Stimulated activated CD4-positive, alpha-beta T cell treated with anti-CD3 and anti-CD28 coated beads, Interleukin-12 subunit alpha, Interleukin-12 subunit beta, amount 100 ng/mL, for 24 hours (primary cell): ENCODE measurements at places on chromosomes 5 and 9.

DNA sequence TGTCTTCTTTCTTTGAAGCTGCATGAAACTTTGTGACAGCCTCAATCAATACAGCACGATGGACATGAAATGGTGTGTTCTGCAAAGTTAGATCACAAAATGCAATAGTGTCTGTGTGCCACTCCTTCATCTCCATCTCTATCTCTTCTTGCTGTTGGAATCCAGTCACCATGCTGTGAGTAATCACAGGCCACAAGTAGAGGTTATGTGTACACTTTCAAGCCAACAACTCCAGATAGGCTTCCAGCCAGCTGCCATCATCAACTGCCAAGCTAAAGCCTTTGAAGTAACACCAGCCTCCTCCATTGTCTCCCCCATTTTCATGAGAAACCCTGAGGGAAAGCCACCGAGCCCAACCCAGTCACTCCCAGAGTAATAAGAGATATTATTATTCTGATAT, 360.6 kb downstream of the PTPRD start:
- DNase-seq: no peak

GRCh38 chr5:68683632-68684036, 410.2 kb upstream of the SLC30A5 start:
- DNase-seq: no peak

GRCh38 chr9:15389173-15389572, 33.5 kb upstream of the SNAPC3 start:
- DNase-seq: no peak

GRCh38 chr9:112168197-112168596, 6.9 kb downstream of the SUSD1 start:
- no peak for DNase-seq

DNA sequence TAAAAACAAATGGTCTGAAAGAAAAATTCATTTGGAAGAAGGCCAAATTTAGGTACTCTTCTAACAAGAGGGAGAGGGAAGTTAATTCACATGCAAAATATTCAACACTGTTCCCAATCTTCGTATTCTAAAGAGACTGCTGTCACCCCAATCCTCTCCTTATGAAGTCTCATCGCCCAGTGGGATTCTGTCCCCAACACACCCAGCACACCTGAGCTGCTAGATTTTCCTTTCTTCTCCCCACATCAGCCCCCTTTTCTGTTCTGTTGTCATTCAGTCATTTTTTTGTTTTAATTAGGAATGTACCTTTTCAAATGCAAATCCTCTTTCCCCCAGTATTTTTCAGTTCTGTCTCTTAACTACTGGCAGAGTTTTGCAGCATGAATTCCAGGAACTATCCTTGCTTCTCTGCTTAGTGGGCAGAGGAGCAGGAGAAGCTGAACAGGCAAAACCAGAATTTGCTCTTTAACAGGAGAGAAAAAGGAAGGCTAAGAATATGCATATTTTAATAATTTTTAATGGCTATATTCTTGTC, 366.9 kb downstream of the MAN2A1 start:
- no peak for DNase-seq

- no peak for DNase-seq
Measured at GRCh38 chr5:62287237-62287636, 18.8 kb upstream of the KIF2A start.

GRCh38 chr5:169650701-169651331, 13.7 kb downstream of the DOCK2 start:
- no peak for DNase-seq

DNA sequence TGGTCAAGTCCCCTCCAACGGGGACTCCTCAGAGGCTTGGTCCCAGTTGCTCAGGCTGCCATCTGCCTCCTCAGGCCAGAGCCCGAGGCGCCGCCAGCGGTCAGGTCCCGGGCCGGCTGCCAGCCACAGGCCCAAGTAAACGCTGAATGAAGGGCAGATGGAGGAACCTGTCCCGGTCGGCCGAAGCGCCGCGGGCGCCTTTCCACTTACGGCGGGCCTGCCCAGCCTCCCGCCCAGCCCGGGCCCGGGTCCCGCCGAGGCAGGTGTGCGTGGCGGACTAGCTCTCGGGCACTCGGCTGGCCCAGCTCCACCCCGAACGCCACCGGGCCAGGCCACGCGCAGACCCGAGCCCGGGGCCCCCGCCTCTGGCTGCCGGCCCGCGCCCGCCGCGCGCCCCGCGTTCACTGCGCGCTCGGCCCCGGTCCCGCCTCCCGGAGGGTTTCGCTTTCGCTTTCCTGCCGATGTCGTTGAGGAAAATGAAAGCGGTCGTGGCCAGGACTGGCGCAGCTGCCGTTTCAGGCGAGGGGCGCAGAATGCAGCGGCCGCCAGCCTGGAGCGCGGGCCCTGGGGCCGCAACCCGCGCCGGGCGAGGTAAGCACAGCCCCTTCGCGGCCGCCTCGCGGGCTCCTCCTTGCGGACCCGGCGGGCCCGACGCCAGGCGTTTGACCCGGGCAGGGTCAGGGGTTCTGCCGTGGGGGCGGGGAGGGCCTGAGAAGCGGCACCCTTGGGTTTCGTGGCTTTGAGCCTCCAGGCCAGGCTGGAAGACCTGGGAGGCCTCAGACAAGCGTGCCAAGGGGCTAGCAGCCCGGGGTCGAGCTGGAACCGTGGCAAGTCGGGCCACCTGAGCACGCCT, 41.2 kb downstream of the SLC22A5 start:
- peak; percentile 83 for DNase-seq

DNA sequence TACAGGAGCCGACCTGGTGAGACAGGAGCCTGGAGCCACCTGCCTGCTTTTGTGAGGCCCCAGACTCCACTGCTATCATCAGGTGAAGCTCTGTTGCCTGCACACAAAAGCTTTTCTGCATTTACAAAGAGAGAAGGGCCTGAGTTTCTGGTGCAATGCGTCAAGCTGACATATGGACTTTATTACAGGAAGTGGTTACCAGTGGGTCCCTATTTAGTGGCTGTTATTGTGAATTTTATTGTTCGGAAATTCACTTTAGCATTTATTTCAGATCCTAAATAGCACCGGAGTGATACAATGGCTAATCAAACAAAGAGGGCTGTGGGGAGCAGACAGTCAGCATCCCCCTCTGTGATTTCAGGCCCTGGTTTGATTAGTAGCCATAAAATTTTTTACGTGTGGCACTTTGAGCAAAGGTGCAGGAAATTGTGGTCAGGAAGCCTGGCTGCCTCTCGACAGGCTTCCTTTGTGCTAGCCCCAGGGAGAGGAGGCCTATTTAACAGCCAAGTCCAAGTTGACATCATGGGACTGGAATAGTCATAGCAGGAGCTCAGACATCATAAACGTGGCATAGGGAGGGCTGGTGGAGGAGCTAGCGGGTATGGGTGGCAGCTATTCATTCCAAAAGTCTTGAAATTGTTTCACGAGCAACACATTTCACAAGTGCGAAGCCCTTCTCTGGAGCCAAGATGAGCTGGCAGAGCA, 8.4 kb downstream of the TGFBI start:
- DNase-seq: peak; percentile 4

DNA sequence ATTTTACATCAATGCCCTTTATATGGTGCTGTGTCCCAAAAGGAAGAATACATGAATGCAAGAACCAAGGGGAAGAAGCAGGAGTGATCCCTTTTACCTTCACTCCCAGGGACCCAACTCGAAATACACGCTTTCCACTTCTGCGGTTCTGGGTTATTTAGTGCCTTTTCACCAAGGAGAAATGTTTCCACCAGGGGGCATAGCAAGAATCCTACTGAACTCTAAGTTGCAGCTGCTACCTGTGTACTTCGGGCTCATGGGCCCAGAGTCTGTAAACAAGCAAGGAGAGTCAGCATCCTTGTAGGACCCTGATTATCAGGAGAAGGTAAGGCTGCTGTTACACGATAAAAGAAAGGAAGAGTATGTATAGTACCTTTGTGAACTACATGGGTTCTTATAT, 45.7 kb downstream of the DPYSL3 start:
- DNase-seq: no peak

DNA sequence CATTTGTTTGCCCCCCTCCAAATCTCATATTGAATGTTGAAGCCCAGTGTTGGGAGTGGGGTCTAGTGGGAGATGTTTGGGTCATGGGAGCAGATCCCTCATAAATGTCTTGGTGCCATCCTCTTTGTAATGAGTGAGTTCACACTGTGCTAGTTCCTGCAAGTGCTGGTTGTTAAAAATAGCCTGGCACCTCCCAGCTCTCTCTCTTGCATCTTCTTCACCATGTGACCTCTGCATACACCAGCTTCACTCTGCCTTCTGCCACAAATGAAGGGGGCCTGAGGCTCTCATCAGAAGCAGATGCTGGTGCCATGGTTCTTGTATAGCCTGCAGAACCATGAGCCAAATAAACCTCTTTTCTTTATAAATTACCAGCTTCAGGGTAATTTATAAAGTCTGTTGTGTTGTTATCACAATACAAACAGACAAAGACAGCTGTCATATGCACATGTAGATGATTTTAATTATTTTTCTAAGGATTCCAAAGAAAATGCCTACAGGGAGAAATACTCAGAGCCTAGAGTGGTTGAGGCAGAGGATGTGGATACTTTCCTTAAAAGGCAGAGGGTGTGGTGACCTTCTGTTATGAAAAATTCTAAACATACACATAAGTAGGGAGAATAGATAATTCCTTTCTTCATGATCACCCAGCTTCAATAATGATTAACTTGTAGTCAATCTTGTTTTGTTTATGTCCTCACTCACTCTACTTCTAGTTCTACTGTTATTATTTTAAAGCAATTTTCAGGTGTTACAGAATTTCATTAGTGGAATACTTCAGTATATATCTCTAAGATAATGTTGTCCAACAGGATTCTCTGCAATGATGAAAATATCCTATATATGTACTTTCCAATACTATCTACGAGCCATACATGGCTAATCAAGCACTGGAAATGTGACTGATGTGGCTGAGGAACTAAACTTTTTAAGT, 75.1 kb upstream of the RANBP6 start:
- no peak for DNase-seq

GRCh38 chr5:160692271-160692670, 159.7 kb downstream of the ATP10B start:
- DNase-seq: no peak

- peak; percentile 43 for DNase-seq
Measured at GRCh38 chr5:110726249-110727024, at the start of gene TMEM232. TMEM232 (minus strand) TSS chr5:110726671; CDS start chr5:110667352, 59,319 bp downstream.

GRCh38 chr5:150801117-150801927, 22.8 kb downstream of the SMIM3 start:
- DNase-seq: no peak

GRCh38 chr5:168920019-168920810, 341.0 kb upstream of the PANK3 start:
- DNase-seq: no peak

DNA sequence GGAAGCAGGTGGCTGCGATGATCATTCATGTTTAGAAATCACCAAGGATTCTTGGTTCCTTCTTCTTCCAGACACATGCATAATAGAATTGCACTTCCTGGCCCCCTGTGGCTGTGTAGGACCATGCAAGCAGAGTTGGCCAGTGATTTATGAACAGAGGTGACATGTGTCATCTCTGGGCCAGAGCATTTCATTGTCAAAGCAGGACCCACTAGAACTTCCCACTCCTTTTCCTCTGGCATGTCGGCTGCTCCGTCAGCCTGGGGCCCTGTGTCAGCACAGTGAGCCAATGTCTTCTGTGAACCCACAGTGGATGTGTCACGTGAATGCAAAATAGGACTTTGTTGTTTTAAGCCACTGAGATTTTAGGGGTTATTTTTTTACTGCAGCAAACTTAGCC, 59.2 kb downstream of the HSD17B3 start:
- no peak for DNase-seq

DNA sequence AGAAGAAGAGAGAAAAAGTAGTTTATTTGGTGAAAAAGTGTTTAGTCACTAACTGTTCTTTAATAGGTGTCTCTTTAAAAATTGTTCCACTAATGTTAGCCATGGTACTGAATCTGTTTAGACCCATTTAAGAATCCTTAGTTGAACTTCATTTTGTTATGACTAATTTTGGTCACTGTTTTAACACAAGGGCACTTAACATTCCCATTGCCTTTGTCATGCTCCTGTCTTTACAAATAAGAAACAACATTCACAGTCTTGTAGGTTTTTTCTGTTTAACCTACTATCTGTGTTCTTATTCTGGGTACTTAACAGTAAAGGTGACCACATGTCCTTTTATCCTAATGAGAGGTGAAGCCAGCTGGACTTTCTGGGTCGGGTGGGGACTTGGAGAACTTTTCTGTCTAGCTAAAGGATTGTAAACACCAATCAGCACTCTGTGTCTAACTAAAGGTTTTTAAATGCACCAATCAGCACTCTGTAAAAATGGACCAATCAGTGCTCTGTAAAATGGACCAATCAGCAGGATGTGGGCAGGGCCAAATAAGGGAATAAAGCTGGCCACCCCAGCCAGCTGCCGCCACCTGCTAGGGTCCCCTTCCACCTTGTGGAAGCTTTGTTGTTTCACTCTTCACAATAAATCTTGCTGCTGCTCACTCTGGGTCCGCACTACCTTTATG, 116.7 kb downstream of the WDR70 start:
- DNase-seq: no peak

- no peak for DNase-seq
Measured at GRCh38 chr5:173029499-173029921, 26.6 kb upstream of the CREBRF start.

DNA sequence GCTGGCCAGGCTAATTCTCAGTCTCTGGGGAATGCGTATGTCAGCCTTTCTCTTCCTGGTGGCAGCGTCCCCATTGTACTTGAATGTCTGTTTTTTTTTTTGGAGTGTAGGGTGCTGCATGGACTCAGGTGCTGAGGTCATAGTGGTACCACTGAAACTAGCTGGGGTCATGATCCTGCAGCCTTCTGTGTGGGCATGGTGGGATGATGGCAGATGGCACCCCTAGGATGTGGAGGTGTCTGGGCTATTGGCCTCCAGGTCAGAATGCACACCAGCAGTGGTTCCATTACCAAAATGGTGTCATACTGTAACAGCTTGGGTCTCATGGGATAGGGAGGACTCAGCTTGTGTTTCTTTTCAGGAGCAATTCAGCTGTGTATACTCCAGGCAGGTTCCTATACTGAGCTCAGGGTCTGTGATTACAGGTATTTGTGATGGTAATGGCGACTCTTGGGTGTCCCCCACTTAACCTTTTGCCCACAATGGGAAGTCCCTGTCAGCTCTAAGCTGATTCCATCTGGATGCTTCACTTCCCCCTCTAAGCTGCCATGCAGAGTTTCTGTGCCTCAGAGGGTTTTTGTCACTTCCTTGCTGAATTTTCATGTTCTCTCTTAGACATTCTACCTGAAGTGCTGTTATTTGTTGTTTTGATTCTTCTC, 17.9 kb downstream of the HSD17B4 start:
- no peak for DNase-seq

DNA sequence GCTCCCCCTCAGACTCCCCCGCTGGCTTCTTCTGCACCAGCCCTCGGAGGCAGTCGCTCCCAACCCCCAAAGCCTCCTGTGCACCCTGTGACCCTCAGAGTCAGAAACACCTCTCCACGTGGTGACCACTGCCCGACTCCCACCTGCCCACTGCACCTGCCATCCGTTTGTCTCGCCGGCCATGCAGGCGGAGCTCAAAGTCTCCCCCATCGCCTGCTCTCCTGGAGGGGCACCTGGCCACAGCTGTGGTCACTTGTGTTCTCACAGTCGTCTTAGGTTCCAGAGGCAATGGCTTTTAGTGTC, 38.2 kb downstream of the MRPL36 start:
- no peak for DNase-seq

GRCh38 chr5:96473155-96473554, 40.1 kb upstream of the PCSK1 start:
- no peak for DNase-seq

GRCh38 chr5:177494346-177495195, 2.8 kb downstream of the PDLIM7 start:
- no peak for DNase-seq
